ENCODE measurements at places on chromosomes 12 and 14.

DNA sequence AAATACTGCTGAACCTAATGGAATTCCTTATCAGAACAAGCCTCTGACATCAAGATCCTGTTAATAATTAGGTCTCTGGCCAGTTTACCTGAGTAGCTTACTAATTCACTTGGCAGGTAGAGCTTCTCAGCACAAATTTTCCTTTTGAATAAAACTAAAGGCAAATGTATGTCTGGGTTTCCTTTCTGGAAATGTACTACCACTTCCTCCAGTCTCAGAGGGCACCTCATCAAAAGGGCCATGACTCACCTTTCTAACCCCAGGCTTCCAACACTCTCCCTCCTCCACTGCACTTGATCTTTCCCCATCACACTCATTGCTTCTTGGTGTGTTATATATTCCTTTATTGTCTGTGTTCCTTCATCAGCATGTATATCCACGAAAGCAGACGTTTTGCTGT is 90.5 kb downstream of the SLC2A13 start:
- DNase-seq, result peak; percentile 29

GRCh38 chr12:105836242-105836622 is 302.5 kb downstream of the NUAK1 start:
- DNase-seq, result no peak

GRCh38 chr12:102757154-102757881 is 159.7 kb downstream of the PAH start:
- DNase-seq, result no peak

DNA sequence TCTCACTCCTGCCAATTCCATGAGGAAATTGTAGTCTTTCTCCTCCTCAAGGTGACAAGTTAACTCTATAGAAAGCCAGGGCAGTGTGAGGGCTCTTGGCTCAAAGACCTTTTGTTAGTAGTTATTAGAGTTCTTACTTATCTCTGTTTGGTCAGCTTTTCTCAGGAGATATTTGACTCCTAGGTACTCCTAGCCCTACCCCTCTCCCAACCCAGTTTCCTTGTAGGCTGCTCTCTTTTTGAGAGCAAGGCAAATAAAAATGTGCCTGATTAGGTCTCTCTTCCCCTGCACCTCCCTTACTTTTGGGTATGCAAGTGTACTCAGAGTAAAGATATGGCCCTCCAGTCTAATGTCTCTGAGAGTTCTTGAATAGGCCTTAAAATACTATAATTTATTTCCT is 23.8 kb downstream of the BTG1 start:
- no peak for DNase-seq

DNA sequence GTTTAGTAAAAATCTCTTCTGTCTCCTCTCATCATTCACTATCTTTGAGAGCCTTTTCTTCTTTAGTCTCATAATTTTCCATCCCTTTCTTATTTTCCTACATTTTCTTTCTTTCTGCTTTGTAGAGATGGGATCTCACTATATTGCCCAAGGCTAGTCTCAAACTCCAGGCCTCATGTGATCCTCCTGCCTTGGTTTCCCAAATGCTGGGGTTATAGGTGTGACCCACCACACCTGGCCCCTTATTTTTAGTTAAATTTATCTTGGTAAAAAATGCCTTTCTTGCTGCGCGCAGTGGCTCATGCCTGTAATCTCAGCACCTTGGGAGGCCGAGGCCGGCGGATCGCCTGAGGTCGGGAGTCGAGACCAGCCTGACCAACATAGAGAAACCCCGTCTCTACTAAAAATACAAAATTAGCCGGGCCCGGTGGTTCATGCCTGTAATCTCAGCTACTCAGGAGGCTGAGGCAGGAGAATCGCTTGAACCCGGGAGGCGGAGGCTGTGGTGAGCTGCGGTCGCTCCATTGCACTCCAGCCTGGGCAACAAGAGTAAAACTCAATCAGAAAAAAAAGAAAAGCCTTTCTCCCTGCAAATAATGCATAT is 996 bp downstream of the SLC2A3 start:
- no peak for DNase-seq

DNA sequence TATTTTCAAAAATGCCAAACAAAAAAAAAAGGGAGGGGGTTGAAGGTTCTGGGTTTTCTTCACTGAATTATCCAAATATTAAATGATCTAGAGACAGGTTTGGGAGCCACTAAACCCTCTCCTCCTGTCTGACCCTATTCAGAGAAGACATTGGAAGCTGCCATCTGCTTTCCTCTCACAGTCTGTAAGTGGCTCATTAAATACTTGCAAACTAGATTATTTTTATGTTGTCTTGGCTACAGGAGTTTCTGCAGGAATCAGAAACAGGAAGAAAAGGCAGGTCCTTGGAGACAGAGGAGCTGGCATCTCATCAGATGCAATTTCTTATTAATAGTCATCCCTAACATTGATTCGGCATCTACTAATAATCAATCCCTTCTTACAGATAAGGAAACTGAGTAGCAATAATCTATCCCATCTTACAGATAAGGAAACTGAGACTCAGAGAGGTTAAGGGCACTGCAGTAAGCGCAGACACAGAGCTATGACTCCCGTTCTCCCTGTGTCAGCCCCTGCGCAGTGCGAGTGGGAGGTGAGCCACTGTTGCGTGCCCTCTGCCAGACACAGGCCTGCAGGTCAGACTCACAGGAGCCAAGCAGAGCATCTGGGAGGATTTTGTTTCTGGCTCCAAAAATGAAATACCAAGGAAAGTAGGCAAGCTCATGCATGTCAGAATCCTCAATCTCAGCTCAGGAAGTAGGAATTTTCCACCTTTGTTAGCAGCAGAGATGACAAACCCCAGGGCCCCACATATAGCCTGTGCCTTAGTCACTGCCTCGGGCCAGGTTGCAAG is 11.0 kb downstream of the BDKRB2 start:
- no peak for DNase-seq

GRCh38 chr12:32257695-32258496 is 141.5 kb upstream of the FGD4 start:
- DNase-seq, result no peak

- DNase-seq, result no peak
Observed at GRCh38 chr12:96452261-96452922, 37.0 kb upstream of the CFAP54 start.
